ENCODE measurements at places on chromosomes 12 and 14.

DNA sequence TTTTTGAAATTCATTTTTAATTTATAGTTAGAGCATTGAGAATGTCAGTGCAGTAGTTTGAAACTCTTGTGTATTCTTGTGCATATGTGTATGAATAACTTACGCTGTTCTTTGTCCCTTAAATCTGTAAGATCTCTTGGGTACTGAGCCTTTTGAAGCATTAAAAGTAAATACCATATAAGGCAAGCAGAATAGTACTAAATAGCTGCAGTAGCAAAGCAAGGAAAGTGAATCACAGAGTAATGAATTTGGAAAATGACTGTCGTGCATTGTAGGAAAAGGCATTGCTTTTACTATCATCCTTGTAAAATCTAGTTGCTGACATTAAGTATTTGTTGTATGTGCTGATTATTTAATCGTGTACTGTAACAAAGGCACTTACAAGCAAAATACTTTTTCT is 12.1 kb downstream of the CNOT2 start:
- DNase-seq, result no peak

DNA sequence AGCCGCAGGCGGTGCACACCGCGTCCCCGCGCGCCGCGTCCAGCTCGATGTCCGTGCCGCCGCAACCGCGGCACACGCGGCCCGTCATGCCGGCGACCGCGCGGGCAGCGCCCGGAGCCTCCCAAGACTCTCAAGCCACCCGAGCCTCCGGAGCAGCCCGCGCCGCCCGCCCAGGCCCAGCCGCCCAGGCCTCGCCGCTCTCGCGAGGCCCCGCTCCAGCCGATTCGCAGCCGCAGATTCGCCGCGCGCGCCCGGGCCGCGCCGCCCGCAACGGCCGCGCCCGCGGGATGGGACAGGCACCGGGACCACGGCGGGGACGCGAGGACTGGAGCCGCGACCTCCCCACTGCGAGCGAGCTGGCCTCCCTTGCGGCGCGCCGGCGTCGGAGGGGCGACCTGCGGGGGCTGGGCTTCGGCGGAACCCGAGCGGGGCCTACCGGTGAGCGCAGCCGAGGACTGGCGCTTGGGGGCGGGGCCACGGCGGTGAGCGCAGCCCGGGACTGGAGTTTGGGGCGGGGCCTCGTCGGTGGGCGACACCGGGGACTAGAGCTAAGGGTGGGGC is at the start of gene BRF1:
TSS of gene BRF1 (minus strand) at position 460 of the 561 bp plus-strand sequence. CDS start at position 88, 372 bp downstream.
- peak; percentile 97 for DNase-seq

DNA sequence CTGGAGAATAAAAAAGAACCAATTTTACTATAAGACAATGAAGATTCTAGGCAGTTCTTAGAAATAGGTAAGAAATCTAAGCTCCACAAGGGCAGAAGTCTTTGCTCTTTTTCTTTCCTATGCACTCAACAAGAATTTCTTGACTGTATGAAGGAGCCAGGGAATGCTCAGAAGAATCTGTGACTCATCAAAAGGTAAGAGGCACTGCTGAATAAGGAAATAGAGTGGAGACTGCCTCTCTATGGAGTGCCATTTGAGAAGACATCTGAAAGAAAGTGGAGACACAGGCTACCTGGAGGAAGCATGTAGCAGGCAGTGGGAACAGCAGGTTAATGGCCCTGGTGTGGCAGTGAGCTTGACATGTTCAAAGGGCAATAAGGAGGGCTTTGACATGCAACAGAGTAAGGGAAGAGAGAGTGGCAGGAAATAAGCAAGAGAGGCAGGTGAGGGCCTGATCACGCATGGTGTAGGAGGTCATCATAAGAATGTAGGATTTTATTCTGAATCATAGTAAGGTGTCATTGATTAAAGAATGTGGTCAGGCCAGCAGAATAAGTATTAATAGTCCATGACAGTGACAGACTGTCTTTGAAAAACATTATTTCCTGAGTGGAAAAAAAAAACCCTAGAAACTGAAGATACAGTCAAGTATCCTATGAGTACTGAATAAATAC is 446.7 kb upstream of the GARIN6 start:
- no peak for DNase-seq

- peak; percentile 1 for DNase-seq
Observed at GRCh38 chr14:82075566-82075965, 541.9 kb upstream of the SEL1L start.
